Activated CD8-positive, alpha-beta memory T cell treated with anti-CD3 and anti-CD28 coated beads for 36 hours (primary cell): ENCODE measurements at places on chromosomes 3 and 15. TPM values are rescaled to one million over a fixed set of nuclear protein-coding genes. Genes with fewer than 3 reads are reported as not detected.

Gene GPR87
- 1.0 TPM for total RNA-seq

Gene PPP4R2
- 121 TPM for total RNA-seq

Gene RBP2
- total RNA-seq, result not detected

Gene GXYLT2
- total RNA-seq, result not detected

Gene FURIN
- total RNA-seq, result 141 TPM

Gene STRIT1
- not detected for total RNA-seq

Gene CA12
- total RNA-seq, result not detected

Gene GOLGA6A
- not detected for total RNA-seq

Gene ISLR
- not detected for total RNA-seq

Gene PDCD7
- total RNA-seq, result 38.3 TPM

Gene NDUFB4
- 123 TPM for total RNA-seq

Gene ALCAM
- total RNA-seq, result 19.6 TPM

Gene GRK7
- not detected for total RNA-seq

Gene ZBED2
- 670 TPM for total RNA-seq

Gene MUC20
- 1.0 TPM for total RNA-seq

Gene ARID3B
- 34.3 TPM for total RNA-seq

Gene ACKR2
- total RNA-seq, result 1.4 TPM

Gene BCL6
- total RNA-seq, result 16.9 TPM

Gene RASGRP1
- total RNA-seq, result 64.2 TPM

Gene LIPC
- 1.1 TPM for total RNA-seq

Gene ALDH1A3
- not detected for total RNA-seq

Gene CLDN16
- not detected for total RNA-seq

Gene RPP25
- 9.5 TPM for total RNA-seq

Gene MITF
- total RNA-seq, result 0.15 TPM

Gene MED12L
- total RNA-seq, result 1.5 TPM

Gene OXTR
- 1.0 TPM for total RNA-seq

Gene SST
- not detected for total RNA-seq

Gene BSN
- total RNA-seq, result 0.25 TPM

Gene TF
- 0.17 TPM for total RNA-seq

Gene FYTTD1
- 42.9 TPM for total RNA-seq

Gene MESP1
- total RNA-seq, result 7.3 TPM

Gene GOLGA6L10
- total RNA-seq, result 0.82 TPM

Gene RPP14
- 24.9 TPM for total RNA-seq

Gene CASR
- not detected for total RNA-seq
